ENCODE measurements at places on chromosomes 5 and 9.

DNA sequence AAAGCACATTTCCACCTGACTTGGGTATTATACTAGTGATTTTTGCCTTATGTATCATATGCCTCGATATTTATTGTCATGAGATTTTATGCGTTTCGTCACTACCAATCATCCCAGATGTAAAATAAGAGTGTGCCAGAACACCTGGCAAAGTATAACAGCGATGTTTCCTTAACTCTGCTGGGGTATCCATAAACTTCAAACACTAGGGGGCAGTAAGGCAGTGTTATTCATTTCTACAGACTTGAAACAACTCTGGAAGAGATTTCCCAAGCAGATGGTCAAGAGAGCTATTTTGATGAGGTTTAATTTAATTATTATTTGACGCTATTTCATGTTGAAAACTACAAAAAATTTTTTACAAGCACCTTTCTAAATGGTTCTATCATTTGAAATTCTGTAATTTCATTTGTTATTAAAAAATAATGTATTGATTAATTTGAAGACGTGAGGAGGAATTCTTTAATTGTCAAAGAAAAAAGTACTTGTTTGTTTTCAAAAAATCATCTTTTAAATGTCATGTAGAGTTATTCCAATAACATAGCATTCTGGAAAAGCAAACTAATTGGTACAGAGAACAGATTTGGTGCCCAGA is 388.5 kb upstream of the CTNND2 start:
- DNase-seq = no peak

- DNase-seq = no peak
These were observed 82.9 kb downstream of the RXRA start for GRCh38 chr9:134408939-134409737.

DNA sequence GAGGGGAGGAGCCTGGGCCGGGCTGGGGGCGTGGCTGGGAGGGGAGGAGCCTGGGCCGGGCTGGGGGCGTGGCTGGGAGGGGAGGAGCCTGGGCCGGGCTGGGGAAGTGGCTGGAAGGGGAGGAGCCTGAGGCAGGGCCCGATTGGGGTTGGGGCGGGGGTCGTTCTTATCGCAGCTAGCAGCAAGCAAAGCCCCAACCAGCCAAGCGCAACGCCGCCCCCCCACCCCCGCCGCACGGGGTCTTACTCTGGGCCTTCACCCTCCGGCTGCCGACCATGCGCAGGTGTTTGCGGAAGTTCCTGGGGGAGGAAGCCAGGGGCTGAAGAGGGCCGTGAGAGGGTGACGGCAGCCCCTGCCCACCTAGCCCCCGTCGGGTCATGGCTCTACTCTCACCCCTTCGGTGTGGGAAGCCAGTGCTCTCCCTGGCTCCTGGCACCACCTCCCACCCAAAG is 5.0 kb downstream of the NSMF start:
- DNase-seq = peak; percentile 81

DNA sequence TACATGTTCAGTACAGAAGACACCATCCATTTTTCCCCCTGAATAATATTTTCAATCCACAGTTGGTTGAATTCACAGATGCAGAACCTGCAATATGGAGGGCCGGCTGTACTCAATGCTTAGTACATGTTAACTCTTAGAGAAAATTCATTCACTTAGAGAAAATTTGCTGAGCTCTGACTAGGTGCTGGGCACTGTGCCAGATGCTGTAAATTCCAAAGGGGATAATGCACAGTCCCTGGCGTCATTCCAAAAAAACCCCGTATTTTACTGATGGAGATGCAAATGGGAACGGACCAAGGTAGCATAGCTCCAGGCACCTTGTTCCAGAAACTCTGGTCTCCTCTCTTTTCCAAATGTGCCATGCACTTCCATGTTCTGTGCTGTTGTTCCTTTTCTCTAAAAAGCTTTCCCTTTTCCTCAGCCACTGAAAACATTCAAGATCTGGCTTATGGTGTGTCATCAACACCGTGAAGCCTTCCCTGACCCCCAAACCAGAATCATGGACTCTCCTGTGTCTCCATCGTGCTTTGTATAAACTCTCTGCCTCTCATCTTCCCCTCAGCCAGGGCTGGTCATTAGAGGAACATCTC is 55.7 kb upstream of the COL15A1 start:
- DNase-seq = no peak

GRCh38 chr9:13491493-13492424 is 212.3 kb upstream of the MPDZ start:
- DNase-seq = no peak

DNA sequence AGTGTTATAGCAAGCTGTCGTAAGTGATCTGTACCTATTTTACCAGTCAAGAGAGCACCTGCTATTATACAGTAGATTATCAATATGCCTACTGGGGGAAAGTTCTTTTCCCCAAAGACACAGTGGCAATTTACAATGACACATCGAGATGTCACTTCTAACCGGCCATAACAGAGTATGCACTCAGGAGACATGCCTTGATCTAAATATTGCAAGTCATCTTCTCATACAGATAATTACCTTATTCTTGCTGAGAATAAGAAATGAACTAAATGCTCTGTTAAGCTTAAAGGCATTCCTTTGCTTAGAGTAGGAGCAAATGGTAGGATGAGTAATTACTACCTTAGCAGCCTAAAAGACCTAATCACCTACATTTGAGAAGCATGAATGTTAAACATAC is 71.6 kb downstream of the PKD2L2 start:
- DNase-seq = no peak

DNA sequence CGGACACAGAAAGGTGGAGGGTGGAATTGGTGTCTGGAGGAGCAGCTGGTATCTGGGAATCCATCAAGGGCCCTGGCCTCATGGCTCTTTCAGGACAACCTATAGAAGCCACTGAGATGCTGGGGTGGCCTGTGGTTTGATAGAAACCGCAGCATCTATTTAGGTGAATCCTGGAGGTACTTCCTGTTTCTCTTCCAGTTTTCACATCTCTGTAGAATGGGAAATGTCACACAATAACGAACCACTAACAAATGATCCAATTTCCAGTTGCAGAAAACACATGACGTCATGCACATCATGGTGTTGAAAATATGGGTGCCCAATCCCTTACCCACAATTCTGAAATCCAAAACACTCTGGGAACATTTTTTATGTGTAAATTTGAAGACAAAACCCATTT is 52.2 kb downstream of the ROPN1L start:
- DNase-seq = no peak

GRCh38 chr5:51416149-51416548 is 32.9 kb downstream of the ISL1 start:
- no peak for DNase-seq

- no peak for DNase-seq
These were observed 2.7 kb downstream of the CNTLN start for GRCh38 chr9:17137566-17137965.

DNA sequence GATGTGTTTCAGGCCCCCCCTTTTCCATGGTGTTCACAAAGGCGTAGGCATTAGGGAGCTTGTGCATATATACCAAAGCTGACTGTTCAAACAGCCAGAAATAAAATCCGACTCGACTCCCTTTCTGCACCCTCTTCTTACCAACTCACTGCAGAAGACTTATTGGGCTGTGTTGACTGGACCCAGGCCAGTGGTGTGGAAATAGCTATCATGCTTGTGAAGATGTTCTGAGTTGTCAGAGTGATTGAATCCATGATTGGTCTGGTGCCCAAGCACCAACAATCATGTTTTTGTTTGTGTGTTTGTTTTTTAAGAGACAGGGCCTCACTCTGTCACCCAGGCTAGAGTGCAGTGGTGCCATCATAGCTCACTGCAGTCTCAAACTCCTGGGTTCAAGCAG is 21.6 kb downstream of the TJP2 start:
- no peak for DNase-seq

DNA sequence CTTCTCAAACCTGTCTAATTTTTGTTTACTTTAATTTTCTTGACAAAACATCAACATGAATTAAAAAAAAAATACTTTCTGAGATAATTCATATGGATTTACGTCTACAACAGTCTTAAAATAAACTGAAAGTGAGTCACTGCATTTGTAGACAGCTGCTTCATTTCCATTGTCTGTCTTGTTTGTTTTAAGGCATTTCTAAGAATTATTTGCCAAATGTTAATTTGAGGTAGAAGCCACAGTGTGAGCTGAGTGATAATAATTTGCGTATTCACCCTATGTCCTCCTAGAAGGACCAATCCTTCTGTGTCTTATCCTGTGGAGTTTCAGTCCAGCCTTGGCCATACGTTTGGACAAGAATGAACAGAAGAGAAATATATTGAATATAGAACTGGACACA is 174.5 kb downstream of the CFAP90 start:
- DNase-seq = no peak

- no peak for DNase-seq
These were observed 54.6 kb upstream of the ELL2 start for GRCh38 chr5:96016216-96016615.

DNA sequence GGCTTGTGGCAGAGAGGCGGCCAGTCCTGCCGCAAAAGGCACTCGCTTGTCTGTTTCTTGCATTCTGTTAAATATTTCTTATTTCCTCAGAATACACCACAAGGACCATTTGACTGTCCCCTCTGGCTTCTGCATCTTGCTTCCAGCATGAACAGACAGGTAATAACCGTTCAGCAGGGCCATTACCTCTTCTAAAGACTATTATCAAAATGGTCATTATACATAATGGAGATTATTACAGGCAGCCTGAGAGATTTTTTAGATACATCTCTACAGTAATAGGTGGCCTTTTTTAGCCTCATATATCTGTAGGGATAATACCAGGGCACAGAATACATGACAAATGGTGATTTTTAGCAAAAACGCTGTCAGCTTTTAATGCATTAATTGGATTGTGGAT is 382.0 kb downstream of the PSAT1 start:
- no peak for DNase-seq

DNA sequence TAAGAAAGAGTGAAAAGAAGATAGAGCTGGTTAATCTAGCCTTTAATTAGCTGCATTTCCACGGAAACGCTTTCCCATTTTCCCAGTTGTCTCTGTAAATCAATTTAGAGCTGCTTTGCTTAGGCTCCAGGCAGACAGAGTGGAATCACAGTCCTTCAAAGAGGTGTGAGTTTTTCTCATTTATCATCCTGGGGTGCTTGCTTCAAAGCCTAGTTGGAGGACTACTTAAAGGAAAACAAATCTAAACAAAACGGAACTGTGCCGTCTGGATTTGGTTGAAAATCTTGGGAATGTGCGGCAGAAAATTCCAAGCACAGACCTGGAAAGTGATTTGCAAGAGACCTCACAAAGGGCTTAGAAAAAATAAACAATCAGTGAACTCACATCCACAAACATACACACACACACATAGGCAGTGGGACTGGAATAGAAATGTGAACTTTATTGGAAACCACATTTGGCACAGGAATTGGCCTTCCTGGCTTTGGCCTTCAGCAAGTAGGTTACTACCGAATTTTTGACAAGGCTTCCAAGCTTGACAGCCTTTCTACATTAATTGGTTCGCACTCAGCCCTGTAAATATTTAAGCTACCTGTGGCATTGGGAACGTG is 235.2 kb upstream of the SLC24A2 start:
- DNase-seq = no peak

DNA sequence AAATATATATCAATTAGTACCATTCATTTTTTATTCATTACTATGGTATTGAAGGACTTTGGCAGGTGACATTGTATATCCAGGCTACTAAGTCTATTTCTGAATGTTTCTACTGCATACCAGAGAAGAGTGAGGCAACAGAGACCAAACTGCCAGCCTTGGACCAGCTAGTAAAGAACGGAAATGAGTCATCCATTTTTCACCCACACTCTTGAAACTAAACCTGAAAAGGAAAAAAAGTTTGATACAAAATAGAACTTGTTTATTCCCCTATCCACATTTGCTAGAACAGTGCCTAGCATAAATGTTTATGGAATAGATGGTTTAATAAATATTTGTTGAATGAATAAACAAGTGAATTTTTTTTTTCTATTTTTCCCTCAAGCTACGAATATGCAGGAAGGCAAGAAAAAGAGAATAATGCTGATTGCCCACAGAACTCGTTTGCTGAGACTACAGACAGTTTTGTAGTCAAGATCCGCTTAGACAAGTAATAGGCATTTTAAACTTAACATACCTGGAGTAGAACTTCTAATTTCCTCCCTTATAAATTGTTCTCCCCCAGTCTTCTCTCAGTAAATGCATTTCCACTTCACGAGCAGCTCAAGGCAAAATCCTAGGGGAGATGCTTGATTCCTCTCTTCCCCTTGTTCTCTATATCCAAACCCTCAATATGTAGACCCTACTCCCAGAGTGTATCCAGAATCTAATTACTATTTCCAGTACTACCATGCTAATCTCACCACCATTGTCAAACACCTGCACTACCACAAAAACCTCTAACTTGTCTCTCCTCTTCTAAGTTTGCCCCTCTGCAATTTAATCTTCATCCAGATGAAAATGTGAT is 146.2 kb upstream of the RASA1 start:
- peak; percentile 67 for DNase-seq

- no peak for DNase-seq
These were observed 87.4 kb upstream of the ICE1 start for GRCh38 chr5:5335107-5335506.

DNA sequence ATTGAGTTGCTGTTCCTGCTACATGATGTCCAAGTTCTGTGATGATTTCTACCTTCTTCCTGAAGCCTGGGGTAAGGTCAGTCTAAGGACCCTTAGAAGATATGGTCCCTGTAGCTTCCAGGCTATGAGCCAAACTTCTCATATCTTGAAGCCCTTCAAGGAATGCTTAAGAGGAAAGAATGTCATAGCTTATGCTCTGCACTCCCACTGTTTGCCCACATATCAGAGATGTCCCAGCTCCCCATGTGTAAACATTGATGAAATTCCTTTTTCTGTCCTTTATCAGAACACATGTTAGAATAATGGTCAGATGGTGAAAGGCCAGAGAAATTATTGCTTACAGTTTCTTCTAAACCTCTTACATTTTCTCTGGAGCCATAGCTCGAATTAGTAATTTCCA is 41.4 kb upstream of the RUSC2 start:
- DNase-seq = no peak

DNA sequence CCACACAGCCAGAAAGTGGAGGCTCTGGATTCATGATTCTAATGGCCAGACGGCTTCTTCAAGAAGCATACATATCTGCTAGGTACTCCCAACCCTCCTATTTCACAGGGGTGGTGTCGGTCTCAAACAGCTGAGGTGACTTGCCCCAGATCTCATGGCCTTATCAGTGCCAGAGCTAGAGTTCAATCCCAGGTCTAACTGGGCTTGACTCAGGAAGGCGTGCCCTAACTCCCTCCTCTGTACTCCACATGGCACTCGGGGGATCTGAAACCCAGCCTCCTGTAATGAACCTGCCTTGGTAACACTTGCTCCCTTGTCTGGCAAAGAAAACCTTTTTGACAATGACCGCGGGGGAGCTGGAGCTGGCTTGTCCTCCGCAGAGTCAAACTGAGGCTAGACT is 2.1 kb downstream of the QRFP start:
- no peak for DNase-seq

GRCh38 chr9:106970219-106970975 is 107.4 kb downstream of the ZNF462 start:
- no peak for DNase-seq

DNA sequence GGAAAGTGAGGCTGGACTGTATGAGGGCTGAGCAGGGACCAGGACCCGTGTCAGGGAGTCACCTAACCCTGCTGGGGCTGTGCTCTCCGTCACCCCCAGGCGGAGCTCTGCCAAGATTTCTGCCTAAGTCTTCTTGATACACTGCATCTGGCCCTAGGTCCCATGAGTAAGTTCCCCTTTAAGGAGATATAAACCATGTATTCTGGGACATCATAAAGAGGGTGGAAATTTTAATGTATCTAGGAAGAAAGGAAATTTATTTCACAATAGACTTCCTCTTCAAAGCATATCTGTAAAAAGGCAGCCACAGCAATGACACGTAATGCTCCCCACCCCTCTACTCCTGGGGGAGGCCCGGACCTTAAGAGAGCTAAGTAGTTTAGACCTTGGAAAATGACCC is 183.4 kb downstream of the FBXL7 start:
- no peak for DNase-seq

GRCh38 chr9:32957358-32957757 is 44.1 kb downstream of the APTX start:
- DNase-seq = no peak
